ENCODE measurements at places on chromosomes 16 and 17.

DNA sequence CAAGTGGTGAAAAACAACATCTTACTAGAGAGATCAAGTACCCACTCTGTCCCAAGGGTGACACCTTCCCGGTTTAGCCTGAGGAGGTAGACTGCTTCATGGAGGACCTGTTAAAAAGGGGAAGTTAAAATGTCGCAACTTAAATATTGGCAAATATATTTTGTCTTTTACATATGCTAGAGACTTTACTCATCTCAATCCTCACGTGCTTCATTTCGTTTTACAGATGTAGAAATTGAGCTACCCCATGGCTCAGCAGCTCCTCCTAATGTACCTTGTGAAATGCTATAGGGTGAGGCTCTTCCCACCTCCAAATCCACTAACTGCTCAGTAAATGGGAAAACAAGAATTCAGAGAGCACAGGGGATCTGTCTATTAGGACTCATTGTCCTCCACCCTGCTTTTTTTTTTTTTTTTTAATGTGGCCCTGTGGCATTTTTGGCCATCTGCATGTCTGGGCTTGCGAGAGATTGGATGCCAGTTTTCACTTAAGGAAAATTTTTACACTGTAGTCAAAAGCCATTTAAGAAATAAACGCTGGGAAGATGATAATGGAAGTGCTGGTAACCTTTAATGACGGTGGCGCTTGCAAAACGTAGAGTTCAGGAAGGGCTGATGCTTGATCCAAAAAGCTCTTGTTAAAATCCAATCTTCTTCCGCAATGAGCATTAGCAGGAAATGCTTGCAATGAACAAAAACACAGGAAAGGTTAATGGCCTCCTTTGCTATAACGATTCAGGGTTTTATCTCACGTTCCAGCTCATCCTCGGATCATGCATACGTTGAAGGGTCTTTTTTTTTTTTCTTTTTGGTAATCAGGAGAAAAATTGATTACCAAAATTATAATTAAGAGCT lies 39.8 kb downstream of the HSBP1 start:
- no peak for DNase-seq

GRCh38 chr16:85774811-85775210 lies 23.9 kb upstream of the C16orf74 start:
- no peak for DNase-seq

- DNase-seq, result peak; percentile 5
Measured at GRCh38 chr17:31369266-31369665, 22.2 kb upstream of the RAB11FIP4 start.

- DNase-seq, result no peak
Measured at GRCh38 chr17:5819921-5820685, 235.8 kb upstream of the NLRP1 start.

- DNase-seq, result no peak
Measured at GRCh38 chr17:66387392-66387981, 85.1 kb downstream of the PRKCA start.
